Cerebellar nuclear complex (tissue), 1 donor: ENCODE measurements at places on chromosomes 3 and 15.

- DNase-seq = no peak
These were observed 1.1 kb downstream of the MITF start for GRCh38 chr3:69740103-69741021.

- DNase-seq = no peak
These were observed 117.7 kb downstream of the ALDH1A2 start for GRCh38 chr15:57947781-57948180.

- no peak for DNase-seq
These were observed 130.3 kb downstream of the DLG1 start for GRCh38 chr3:197168063-197168462.

DNA sequence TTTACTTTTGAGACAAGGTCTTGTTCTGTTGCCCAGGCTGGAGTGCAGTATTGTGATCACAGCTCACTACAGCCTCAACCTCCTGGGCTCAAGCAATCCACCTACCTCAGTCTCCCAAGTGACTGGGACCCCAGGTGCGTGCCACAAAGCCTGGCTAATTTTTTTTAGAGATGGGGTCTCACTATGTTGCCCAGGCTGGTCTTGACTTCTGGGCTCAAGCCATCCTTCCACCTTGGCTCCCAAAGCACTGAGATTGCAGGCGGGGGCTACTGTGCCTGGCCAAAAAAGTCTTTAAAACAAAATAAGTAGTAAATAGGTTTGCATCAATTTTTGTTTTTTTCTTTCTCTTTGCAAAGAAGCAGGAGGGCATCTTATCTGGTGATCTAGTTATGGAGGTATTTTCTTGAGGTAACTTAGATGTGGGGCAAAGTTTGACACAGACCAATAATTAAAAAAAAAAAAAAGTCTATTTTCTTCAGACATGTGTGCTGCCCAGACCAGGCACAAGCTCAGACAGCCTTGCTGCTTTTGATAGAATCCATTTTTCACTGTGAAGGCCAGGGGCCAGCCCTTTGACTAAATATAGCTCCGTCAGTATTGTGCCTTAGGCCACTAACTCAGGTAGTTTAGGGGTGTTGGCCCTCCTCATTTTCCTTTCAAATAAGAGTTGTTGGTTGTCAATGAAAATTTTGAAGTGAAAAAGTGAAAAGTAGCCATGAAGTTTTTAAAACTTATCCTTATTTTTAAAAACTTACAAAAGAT lies 2.5 kb downstream of the ARL6IP5 start:
- DNase-seq = no peak

- DNase-seq = no peak
These were observed 159.2 kb upstream of the PPP2R3A start for GRCh38 chr3:135806317-135806716.

DNA sequence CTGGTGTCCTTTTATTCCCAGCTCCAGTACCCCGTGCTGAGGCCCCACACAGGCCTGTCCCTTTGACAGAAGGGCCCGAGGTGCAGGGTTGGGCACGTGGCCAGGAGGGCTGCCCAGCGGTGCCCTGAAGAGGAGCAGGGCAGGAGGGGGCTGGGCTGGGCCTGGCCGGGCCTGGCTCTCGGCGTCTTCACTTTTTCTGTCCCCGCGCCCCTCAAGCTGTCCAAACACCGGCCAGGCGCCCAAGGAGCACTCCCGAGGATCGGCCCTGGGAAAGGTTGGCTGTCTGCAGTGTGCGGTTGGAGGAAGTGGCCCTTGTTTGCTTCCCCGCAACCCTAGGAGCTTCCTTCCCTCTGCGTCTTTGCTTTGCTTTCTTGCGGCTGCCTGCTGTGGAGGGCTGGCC lies 84.1 kb downstream of the WNT7A start:
- DNase-seq = no peak

GRCh38 chr15:41501191-41501917 lies 7.7 kb downstream of the ITPKA start:
- DNase-seq = no peak

GRCh38 chr15:25512957-25513356 lies 74.1 kb upstream of the UBE3A start:
- no peak for DNase-seq

GRCh38 chr3:23993556-23994243 lies 48.6 kb downstream of the NR1D2 start:
- DNase-seq = no peak

- no peak for DNase-seq
These were observed 229.9 kb upstream of the GADL1 start for GRCh38 chr3:31124373-31124772.

DNA sequence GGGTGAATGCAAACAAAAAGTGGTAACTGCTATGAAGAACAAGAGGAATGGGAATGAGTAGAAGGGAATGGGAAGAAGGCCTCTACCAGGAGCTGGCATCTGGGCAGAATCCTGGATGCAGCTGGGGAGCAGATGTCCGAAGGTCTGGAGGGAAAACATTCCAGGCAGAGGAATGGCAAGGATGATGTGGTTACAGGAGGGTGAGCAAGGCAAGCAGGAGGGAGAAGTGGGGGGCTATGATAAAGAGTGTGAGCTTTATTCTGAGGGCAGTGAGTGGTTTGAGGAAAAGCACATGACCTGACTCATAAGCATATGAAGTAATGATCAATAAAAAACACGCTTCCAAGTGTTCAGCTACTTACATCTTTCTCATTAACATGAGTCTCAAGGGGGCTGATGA lies 17.1 kb downstream of the SKIC8 start:
- DNase-seq = no peak

DNA sequence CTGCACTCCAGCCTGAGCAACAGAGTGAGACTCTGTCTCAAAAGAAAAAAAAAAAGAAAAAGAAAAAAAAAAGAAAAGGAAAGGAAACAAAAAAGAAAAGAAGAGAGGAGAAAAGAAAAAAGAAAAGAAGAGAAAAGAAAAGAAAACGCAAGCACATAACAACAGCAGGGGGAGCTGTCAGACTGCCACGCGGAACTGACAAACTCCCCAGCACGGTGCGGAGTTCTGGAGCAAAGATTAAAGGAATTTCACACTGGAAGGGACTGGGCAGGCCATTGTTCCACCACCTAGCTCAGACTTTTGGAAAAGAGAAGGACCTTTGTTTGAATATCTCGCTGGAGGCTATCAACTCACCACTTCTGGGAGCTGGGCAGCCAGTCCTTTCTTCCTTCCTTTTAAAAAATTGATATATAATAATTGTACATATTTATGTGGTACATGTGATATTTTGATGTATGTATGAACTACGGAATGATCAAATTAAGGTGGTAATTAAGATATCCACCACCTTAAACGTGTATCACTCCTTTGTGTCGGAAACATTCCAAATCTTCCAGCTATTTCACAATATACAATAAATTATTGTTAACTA lies 40.5 kb downstream of the DPPA2 start:
- no peak for DNase-seq

- DNase-seq = no peak
These were observed 33.1 kb downstream of the KLF13 start for GRCh38 chr15:31359702-31360111.

DNA sequence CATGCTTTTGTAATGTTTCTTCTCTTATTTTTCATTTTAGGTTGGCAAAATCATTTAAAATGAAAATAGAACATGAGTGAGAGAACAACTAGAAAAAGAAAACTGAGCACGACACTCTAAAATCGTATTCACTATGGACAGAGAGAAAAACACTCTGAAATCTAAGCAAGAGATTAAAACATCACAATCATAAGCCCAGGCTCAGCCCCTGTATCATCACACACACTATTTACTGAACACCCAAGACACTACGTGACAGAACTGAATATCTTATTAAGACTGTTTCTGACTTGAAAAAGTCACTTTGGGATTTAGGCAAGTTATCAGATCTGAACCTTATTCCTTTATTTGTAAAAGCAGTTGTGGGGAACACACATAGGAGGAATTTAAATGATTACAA lies 82.6 kb upstream of the PLXND1 start:
- DNase-seq = no peak

GRCh38 chr3:197025736-197026480 lies 3.7 kb downstream of the MELTF start:
- DNase-seq = no peak

DNA sequence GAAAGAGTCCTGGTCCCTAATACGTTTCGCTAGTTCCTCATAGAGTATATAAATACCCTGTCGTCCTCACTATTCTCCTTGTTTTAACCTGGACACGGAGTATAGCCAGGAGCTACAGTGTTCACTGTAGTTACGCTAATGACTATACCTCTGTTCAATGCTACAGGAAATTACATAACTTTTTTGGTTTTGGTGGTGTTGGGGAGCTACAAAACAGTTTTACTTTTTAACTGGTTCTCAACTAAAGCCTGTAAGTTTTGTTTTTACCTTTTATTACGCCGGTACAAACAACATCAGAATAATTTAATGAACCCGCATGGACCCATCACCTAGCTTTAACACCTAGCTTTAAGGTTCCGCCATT lies 1.5 kb downstream of the LMLN start:
- DNase-seq = no peak

- no peak for DNase-seq
These were observed 163.3 kb upstream of the IL12A start for GRCh38 chr3:159825216-159825854.

GRCh38 chr3:43180694-43181093 lies 74.8 kb upstream of the POMGNT2 start:
- no peak for DNase-seq

DNA sequence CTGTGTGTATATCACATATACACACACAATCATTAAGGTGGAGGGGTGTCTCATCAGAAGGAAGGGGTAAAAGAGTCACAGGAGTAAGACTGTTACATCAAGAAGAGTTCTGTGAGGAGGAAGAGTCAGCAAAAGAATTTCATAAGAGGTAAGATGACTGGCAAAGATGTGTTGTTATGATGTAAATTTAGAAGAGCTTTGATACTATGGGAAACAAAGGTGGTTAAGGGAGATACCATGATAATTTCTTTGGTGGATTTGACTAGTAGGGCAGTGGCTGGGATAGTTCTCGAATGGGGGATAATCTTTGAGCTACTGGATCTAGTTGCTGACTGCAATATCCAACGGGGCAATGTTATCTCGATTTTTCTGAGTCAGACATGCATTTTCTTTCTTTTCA lies 61.6 kb downstream of the STAG1 start:
- no peak for DNase-seq

- no peak for DNase-seq
These were observed 6.0 kb downstream of the ADAMTS9 start for GRCh38 chr3:64681827-64682226.

DNA sequence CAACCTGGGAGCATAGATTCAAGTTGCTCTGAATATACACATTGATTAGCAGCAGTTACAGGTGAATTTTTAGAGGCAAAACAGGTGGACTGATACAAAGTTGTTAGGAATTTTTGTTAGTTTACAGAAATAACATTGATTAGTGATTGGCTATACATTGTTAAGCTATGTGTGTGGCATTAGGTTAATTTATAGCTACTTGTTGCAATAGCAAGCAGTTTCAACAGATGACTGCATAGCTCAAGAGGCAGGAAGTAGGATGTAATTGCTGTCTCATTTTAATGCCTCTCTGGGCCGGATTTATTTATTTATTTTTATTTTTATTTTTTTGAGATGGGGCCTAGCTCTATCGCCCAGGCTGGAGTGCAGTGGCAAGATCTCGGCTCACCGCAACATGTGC lies 99.7 kb downstream of the TCF12 start:
- DNase-seq = no peak

DNA sequence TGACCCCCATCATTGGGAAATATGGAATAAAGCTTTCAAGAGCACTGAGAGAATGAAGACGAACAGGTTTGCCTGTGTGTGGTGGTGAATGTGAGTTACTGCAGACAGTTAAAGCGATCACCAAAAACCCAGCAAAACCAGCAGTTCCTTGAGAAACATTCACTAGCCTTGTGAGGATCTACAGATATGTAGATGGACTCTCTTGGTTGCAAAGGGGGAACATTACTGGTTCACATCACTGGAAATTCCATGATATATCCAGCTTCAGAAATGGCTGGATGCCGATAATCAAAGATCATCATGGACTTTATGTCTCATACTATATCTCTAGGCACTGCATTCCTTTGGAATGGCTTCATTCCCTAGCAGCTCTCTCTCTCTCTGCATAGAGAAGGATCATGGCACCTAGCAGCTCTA lies 10.2 kb upstream of the HERC1 start:
- DNase-seq = no peak

DNA sequence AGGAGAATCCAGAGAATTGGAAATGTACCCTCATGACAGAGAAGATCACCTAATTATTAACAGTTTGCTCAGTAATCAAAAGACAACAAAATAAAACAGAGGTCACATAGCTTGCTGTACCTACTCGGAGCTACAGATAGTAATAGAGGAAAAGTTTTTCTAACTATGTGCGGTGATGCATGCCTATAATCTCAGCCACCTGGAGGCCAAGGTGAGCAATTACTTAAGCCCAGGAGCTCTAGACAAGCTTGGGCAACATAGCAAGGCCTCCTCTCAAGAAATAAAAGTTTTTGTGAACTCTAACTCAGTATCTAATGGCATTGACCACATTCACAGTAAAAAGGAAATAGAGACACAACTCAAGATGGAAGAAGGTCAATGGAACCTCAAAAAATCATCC lies 243.6 kb downstream of the ATP8B4 start:
- no peak for DNase-seq

DNA sequence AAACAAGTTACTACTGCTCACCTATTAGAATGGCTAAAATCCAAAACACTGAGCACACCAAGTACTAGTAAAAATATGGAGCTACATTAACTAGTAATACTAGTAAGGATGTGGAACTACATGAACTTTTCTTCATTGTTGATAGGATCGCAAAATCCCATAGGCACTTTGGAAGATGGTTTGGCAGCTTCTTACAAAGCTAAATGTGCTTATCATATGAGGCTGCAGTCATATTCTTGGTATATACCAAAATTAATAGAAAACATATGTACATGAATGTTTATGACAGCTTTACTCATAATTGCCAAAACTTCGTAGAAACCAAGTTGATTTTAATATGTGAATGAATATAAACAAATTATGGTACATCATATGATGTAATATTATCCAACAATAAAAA lies 366.8 kb upstream of the KCNMB2 start:
- no peak for DNase-seq

- DNase-seq = no peak
These were observed 139.7 kb upstream of the CMC1 start for GRCh38 chr3:28101705-28102104.

- DNase-seq = no peak
These were observed 62.4 kb upstream of the DAZL start for GRCh38 chr3:16667633-16668032.

- DNase-seq = no peak
These were observed 17.6 kb upstream of the PIGZ start for GRCh38 chr3:196985954-196986885.

- DNase-seq = no peak
These were observed 10.6 kb upstream of the TNIK start for GRCh38 chr3:171470714-171471227.

DNA sequence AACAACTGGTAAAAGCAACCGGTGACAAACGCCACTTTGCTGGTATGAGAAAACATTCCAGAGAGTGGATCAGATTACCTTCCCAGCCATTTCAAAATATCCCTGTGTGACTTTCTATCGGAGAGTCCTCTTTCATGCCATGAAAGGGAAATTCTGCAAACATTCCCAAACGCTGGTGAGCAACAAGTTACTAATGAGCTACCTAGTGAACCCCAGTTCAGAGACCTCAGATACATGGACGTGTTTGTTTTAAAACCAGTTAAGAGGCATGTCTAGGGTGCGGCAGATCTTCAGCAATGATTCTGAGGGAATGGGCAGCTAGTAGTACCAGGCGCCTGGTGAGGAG lies 418.2 kb upstream of the NR2F2 start:
- no peak for DNase-seq

GRCh38 chr3:30914696-30915095 lies 20.2 kb upstream of the GADL1 start:
- DNase-seq = no peak

GRCh38 chr3:46061887-46062286 lies 34.6 kb upstream of the XCR1 start:
- DNase-seq = no peak

GRCh38 chr3:41167722-41168497 lies 31.4 kb upstream of the CTNNB1 start:
- DNase-seq = no peak
